A549 treated with ZK216348 at 1 μM for 4 hours (cell line): ENCODE measurements at places on chromosomes 12 and 14. TPM values are rescaled to one million over a fixed set of nuclear protein-coding genes. Genes with fewer than 3 reads are reported as not detected.

LRRK2 gene
- total RNA-seq = 1.2 to 2.4 TPM (median 1.6 TPM) in 5 replicates

PA2G4 gene
- 290 to 341 TPM (median 318 TPM) in 5 replicates for total RNA-seq

KLHL33 gene
- total RNA-seq = not detected in 5 replicates

SLC17A8 gene
- total RNA-seq = 0.06 TPM in 1 of 5 replicates, not detected in the others

CAPZA3 gene
- total RNA-seq = not detected in 5 replicates

OTX2 gene
- total RNA-seq = not detected in 5 replicates

HOXC12 gene
- not detected in 5 replicates for total RNA-seq

IFNG-AS1 gene
- not detected in 5 replicates for total RNA-seq

DDX47 gene
- total RNA-seq = 80.5 to 116 TPM (median 82.0 TPM) in 5 replicates

PRH1 gene
- total RNA-seq = 2.2 to 5.4 TPM (median 2.9 TPM) in 5 replicates

NAB2 gene
- total RNA-seq = 12.9 to 18.3 TPM (median 16.7 TPM) in 5 replicates

TMEM132C gene
- not detected in 5 replicates for total RNA-seq
